Stimulated activated CD4-positive, alpha-beta T cell treated with anti-CD3 and anti-CD28 coated beads, TNF-alpha, amount 100 ng/mL, for 48 hours (primary cell): ENCODE measurements at places on chromosomes 2 and 18.

GRCh38 chr2:168495524-168495923, 39.5 kb downstream of the CERS6 start:
- no peak for DNase-seq

- no peak for DNase-seq
These were observed 25.8 kb downstream of the NEDD4L start for GRCh38 chr18:58069721-58070292.

DNA sequence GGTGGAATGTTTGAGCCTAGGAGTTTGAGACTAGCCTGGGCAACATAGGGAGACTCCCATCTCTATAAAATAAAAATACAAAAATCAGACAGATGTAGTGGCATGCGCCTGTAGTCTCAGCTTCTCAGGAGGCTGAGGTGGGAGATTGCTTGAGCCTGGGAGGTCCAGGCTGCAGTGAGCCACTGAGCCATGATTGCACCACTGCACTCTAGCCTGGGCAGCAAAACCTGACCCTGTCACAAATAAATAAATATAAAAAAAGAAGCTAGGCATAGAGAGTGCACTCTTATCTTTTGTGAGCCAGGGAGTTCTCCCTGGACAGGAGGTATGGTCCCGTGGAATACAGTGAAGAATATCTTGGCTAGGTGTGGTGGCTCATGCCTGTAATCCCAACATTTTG, 11.0 kb upstream of the KYNU start:
- no peak for DNase-seq

DNA sequence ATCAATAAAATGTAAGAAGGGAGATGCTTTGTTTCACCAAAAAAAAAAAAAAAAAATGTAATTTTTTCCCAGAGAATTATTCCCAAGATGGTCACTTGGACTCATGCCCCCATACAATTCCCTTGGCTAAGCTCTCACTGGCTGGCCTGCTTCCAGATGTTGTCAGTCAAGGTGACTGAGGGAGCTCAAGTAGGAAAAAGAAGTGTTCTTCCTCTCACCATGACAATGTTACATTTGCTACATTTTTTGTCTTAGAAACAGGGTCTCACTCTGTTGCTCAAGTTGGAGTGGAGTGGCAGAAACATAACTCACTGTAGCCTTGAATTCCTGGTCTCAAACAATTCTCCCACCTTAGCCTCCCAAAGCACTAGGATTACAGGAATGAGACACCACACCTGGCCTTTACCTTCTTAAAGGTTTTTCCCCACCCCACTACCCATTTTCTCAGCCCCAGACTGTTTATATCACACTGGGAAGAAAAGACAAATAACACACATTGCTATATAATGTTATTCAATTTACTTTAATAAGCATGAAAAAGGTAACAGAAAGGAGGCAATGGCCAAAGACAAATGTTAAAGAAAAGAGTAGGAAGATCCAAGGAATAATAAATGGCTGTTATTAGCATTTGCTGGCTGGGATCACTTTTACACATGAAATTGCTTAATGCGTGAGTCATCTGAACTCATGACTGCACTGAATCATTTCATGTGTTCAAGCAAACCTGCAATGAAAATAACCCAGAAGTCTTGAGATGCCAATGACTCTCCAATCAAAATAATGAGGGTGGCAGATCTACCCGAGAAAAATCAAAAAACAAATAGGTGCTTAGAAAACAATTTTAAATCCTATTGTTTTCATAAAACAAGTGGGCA, 45.2 kb downstream of the ACVR1 start:
- DNase-seq = no peak

- no peak for DNase-seq
These were observed 143.5 kb downstream of the ZEB2 start for GRCh38 chr2:144376460-144376859.

GRCh38 chr18:77000527-77000926, 132.1 kb downstream of the MBP start:
- DNase-seq = no peak

GRCh38 chr2:83695530-83695929, 763.5 kb downstream of the SUCLG1 start:
- DNase-seq = no peak

GRCh38 chr2:233690444-233690843, 2.2 kb upstream of the UGT1A6 start:
- no peak for DNase-seq

GRCh38 chr2:26720322-26721114, 28.0 kb downstream of the KCNK3 start:
- DNase-seq = no peak

DNA sequence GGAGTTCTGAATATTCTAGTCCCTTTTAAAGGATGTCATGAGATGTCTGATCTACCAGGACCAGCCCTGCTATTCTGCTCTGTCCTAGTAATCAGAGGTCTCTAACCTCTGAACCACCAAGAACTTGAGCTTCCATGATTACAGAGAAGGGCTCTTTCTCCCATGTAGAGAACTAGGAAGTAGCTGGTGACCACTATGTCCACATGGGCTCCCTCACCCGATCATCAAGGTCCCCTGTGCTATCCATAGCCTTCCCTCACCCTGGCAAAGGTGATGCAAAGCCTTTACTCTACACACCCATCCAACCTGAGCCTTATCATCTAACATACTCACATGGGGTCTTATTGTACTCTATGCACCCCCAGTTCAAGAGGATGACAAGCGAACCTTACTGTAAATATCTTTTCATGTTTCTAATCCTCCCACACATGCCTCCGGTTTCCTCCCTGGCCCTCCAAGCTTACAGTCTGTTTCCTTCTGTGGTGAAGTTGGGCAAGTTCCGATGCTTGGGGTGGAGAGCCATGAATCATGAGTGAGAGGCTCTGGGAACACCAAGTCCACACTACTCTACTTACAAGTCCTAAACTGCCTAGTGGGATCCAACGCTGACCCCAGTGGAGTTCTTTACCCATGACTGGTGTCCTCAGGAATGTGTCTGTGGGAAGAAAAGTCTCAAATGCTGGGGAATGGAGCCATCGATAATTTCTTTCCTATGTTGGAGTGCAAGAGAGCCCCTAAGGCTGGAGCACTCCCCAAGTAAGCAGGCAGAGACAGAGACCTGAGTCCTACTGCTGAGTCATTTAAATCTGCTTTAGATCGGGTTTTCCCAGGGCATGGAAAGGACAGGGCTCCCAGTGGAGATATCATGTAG, 73.3 kb upstream of the KLF7 start:
- DNase-seq = no peak

- DNase-seq = no peak
These were observed 340.5 kb upstream of the SLC39A10 start for GRCh38 chr2:195316486-195316885.

DNA sequence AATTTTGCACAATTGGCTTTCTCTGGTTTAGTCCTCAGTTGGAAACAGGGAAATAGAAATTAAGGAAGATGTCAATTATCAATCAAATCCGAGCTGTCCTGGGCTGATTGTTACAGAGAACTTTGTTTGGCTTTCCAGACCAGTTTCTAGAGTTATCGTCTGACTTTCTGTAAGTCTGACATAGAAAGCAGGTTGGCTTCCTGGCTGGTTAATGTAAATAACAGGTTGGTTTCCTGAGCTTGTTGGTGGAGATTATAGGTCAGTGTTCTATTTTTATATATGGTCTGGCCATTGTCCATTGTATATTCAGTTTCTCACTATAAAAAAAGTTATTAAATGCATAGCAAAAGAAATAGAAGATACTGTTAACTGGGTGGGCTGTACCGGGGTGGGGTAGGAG, 204.8 kb downstream of the MBD2 start:
- no peak for DNase-seq

GRCh38 chr18:14945984-14946383, 198.0 kb downstream of the ANKRD30B start:
- DNase-seq = no peak

GRCh38 chr2:121173806-121174205, 111.2 kb downstream of the TFCP2L1 start:
- DNase-seq = no peak

- DNase-seq = no peak
These were observed 3.9 kb downstream of the MARCO start for GRCh38 chr2:118945881-118946280.

- DNase-seq = no peak
These were observed 3.4 kb upstream of the SP3 start for GRCh38 chr2:173968551-173968950.

- no peak for DNase-seq
These were observed 665.0 kb upstream of the FANCL start for GRCh38 chr2:58906081-58906645.

DNA sequence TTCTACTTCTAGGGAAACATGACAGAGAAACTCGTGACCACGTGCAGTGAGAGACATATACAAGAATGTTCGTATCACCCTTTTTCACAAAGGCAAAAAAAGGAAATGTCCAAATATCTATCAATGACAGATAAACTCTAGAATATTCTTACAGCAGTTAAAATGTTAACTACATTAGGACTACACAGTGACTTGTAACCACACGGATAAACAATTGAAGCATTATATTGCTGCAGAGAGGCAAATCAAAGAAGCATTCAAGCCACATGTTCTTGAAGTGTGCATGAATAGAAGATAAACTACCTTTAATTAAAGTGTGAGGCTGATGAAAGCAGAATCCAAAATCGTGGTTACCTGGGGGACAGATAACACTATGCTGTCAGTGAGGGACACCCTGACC, 935.3 kb upstream of the KLHL29 start:
- no peak for DNase-seq

GRCh38 chr2:24899361-24899910, 20.6 kb downstream of the ADCY3 start:
- DNase-seq = no peak

DNA sequence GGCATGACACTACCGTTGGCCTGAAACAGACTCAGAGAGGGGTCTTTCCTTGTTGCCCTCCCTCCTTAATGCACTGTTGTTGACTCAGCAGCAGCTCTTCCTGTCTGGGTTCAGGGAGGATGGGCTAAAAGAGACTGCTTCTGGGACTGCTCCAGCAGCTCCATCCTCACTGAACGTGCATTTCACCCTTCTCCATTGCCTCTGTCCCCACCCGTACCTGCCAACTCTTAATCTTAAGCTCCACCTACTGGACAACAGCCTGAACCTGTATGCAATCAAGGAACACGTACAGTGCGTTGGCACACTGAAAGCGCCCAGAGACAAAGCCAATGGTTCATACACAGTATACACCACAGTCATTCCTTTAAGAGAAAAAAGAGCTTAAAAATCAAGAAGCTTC, 230.8 kb upstream of the RAB6C start:
- DNase-seq = no peak

- no peak for DNase-seq
These were observed 40.3 kb downstream of the KCNS3 start for GRCh38 chr2:17918789-17919188.

DNA sequence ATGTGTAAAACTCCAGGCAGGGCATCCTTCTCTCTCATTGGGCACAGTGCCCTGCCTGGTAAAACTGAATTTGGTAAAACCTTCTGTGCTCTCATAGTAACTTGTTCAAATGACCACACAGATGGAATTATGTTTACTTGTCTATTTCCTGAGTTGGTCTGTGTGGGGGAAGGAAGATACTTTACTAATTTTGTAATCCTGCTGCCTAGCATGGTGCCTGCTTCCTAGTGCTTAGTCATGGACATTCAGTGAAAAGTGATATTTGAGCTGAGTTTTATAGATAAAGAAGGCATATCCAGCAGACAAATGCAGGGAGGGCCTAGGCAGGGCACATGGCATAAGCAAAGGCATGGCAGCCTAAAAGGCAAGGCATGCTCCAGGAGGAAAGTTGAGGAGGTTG, 199.4 kb downstream of the FSHR start:
- DNase-seq = no peak

DNA sequence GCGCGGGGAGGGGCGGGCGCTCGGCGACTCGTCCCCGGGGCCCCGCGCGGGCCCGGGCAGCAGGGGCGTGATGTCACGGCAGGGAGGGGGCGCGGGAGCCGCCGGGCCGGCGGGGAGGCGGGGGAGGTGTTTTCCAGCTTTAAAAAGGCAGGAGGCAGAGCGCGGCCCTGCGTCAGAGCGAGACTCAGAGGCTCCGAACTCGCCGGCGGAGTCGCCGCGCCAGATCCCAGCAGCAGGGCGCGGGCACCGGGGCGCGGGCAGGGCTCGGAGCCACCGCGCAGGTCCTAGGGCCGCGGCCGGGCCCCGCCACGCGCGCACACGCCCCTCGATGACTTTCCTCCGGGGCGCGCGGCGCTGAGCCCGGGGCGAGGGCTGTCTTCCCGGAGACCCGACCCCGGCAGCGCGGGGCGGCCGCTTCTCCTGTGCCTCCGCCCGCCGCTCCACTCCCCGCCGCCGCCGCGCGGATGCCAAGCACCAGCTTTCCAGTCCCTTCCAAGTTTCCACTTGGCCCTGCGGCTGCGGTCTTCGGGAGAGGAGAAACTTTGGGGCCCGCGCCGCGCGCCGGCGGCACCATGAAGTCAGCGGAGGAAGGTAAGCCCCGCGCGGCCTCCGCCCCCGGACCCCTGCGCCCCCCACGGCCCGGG, at the start of gene NFATC1:
Gene NFATC1, plus strand, starts transcription at position 170 of the 644 bp plus-strand sequence. Its CDS starts 295 bp downstream, at position 465.
- DNase-seq = peak; percentile 88

DNA sequence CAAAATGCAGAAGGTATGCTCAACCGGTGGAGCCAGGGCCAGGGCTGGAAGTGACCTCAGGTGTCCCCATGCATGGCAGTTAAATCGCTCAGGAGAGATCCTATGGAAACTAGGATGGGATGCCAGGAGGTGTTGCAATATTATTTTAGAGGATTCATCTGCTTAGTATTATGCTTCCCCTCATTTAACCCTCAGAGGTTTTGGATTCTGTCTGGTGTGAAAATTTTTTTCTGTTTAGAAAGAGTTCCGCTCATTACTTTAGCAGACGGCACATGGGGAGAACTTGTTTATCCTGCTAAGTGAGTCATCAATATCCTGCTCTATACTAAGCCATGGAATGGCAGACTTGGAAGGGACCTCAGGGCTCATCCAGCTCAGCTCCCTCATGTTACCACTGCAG, 42.5 kb downstream of the TRIB2 start:
- DNase-seq = no peak

DNA sequence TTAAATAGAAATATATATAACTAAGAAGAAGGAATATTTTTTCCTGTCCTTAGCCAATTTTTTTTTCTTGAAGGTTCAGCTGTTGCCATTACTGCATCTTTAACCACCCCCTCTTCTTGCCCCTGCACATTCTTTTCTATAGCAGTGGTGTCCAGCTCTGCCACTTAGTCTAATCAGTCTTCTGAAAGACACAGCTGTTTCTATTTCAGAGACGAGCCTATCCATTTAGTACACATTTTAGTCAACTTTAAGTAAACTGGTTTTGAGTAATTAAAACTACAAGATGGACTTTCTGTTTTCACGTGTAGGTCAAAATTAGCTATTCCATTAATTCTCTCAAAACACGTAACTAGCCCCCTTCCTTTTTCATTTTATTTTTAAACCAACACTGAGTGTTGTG, 21.0 kb downstream of the SPOPL start:
- DNase-seq = no peak

- no peak for DNase-seq
These were observed 249.0 kb upstream of the ID2 start for GRCh38 chr2:8432706-8433336.

DNA sequence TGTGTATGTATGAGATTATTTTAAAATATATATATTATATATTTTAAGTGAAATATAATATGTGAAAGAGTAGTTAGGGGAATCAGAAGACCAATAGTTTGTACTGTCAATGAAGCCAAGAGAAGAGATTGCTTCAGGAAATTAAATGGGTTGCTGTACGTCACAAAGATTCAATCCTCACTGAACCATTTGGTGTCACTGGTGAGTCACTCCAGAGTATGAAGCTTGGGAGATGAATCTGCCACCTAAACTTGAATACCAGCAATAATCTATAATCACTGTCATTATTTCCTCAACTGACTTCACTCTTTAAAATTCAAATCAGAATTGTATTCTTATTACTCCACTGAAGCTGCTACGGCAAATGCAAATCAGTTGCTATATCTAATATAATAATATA, 41.9 kb upstream of the SCN9A start:
- no peak for DNase-seq
